Activated T-helper 2 cell treated with anti-CD3 and anti-CD28 coated beads, Interferon-gamma antibody, Interleukin-2, Interleukin-4, amounts not matched to agents 10 μg/mL and 5 μg/mL and 100 μg/mL, durations not matched to agents 14 hours and 24 hours and 36 hours (primary cell): ENCODE measurements at places on chromosomes 2 and 18. TPM values are rescaled to one million over a fixed set of nuclear protein-coding genes. Genes with fewer than 3 reads are reported as not detected.

The CARF gene
- total RNA-seq: 4.6 and 5.0 TPM in 2 replicates

The UGT1A3 gene
- not detected in 2 replicates for total RNA-seq

DNA sequence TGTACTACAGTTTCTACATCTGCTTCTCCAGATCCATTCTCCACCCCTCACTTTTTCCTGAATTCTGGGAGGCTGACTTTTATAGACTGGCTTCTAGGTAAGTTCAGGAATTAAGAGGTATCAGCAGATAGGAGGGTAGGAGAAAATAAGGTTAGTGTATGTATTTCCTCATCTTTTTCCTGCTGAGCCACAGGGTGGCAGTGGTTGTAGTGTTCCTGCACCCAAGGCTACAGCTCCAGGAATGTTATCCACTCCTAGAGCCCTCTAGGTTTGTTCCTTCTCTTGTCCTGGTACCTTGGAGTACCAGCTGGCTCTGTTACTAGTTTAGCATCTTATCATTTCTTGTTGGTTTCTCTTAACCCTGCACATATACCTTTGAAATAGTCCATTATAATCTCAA lies 40.7 kb upstream of the C2orf66 start:
- DNase-seq: no peak

DNA sequence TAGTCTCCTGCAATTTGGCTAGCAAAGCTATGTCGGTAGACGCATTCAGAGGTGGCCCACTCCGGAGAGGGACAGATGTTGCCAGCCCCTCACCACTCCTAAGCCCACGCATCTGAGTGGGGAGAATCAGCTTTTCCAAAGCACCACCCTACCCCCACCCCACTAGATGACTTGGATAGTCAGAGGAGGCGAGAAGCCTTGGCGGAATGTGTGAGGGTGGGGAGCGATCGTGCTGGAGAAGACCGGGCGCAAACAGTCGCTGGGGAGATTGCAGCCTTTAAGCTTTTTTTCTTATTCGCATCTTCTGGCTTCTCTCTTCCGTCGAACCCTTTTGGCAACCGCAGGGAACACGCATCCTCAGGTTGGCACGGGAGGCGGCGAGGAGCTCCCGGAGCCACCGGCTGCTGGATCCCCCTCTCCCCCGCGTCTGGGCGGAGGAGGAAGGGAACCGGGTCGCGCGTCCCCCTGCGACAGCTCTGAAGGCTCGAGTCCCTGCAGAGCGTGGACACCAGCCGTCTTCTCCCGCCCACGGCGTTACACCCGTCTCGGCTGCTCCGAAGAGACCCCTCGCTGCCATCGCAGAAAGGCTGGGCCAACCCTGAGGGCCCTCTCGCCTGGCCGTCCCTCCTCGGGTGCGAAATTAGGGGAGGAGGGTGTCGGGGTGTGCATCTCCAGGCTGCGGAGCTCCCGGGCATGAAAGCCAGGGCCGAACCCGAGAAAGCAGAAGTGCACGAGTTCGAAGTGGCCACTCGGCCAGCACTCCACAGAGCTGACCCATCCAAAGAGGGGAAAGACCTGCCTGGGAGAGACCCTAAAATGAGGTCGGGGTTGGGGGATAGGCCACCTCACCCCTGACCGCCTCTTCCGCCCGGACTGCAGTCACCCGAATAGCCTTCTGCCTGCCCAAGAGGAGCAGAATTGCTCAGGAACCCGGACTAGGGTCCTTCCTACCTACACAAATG lies 12.2 kb downstream of the EVX2 start:
- no peak for DNase-seq

- DNase-seq: no peak
These were observed 5.6 kb downstream of the IDH1 start for GRCh38 chr2:208249296-208249695.
